ENCODE measurements at places on chromosomes 7 and 10. TPM values are rescaled to one million over a fixed set of nuclear protein-coding genes. Genes with fewer than 3 reads are reported as not detected.

- DNase-seq, result no peak
Measured at GRCh38 chr10:58557714-58558113, 45.0 kb downstream of the BICC1 start.

DNA sequence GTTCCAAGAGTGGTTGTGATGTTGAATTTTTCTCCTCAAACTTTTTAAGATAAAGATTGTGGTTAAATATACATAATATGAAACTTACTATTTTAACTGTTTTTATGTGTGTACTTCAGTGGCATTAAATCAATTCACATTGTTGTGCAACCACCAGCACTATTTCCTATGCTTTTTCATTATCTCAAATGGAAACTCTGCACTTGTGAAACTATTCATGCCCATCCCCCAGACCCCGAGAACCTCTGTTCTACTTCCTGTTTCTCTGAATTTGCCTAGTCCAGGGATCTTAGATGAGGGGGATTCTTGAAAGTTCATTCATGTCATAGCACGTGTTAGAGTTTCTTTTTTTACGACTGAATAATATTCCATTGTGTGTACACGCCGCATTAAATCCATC lies 67.0 kb downstream of the WDR37 start:
- no peak for DNase-seq

DNA sequence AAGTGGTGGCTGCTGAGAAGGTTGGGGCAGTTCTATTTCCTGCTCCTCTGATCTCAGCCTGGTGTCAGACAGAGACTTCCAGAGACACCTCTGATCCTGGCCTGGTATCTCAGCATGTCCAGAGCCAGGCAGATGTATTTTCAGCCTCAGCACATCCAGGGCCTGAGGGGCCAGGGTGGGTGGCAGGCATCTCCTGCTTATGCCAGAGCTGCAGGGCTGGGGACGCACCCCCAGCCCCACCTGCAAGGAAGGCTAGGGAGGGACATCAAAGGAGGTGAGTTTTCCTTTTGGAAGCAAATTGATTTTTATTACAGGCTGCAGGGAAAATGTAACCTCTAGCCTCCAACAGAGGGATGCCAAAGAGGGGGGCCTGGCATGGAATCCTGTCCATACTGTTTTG lies 36.7 kb downstream of the CFAP46 start:
- DNase-seq, result no peak

DNA sequence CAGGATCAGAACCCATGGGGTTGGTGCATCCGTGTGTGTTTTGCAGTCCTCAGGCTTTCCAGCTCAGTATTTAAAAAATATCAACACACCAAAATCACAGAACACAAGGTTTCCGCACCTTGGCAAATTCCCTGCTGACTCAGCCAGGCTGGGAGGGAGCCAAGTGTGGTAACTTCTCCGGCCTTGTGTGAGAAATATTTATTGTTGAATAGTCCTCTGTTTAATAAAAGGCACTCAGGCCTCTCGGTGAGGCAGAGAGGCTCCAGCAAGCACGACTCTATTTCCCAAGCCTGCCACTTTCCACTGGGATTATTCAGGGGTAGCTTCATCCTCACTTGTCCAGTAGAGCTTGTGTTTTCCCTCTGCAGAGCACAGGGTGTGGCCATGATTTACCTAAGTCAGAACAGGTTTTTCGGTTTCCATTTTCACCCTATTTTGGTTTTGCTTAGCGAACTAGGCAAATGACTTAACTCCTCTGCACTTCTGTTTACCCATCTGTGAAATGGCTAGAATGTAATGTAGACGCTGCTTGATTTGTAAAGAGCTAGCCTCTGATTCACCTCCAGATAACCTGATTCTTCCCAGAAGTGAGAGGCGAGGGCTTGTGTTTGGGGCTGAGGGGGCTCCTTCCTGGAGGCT lies 13.0 kb upstream of the CHST15 start:
- peak; percentile 58 for DNase-seq

DNA sequence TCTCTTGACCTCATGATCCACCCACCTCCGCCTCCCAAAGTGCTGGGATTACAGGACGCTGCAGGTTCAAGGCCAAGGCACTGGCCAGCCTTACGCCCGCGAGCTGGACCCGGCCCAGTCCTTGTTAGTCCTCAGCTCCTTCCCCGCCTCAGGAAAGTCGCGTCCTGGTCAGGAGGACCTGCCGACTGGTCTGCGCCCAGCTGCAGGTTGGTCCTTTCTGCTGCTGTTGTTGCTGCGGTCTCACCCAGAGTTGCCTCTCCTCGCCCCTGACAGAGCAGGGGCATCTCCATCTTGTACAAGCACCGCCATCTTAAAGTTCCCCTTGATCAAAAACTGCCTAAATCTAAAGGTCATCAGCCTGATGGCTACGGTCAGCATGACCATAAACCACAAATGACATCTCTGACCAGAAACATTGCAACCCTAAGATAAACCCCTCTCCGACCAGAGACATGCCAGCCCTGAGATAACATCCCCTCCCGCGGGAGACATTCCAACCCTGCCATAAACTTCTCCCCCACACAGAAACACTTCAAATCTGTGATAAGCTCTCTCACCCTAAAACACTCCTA lies 13.9 kb upstream of the BMS1 start:
- no peak for DNase-seq

- no peak for DNase-seq
Measured at GRCh38 chr7:144787127-144787526, 48.7 kb downstream of the TPK1 start.

GRCh38 chr10:62852961-62853702 lies 37.0 kb upstream of the EGR2 start:
- no peak for DNase-seq

- no peak for DNase-seq
Measured at GRCh38 chr7:15685358-15686294, 857 bp downstream of the MEOX2 start.

Gene MALRD1
- not detected for total RNA-seq

Gene CFAP46
- total RNA-seq, result 3.0 TPM

Gene PRKCQ
- total RNA-seq, result 0.33 TPM

Gene TMEM196
- not detected for total RNA-seq

Measured in pulmonary artery endothelial cell (primary cell).